HAP-1 (cell line): ENCODE measurements at places on chromosomes 3 and 15.

GRCh38 chr15:67158367-67158766 lies 93.0 kb downstream of the SMAD3 start:
- DNase-seq = no peak

GRCh38 chr15:77160562-77161478 lies 89.9 kb upstream of the TSPAN3 start:
- peak; percentile 65 for DNase-seq

DNA sequence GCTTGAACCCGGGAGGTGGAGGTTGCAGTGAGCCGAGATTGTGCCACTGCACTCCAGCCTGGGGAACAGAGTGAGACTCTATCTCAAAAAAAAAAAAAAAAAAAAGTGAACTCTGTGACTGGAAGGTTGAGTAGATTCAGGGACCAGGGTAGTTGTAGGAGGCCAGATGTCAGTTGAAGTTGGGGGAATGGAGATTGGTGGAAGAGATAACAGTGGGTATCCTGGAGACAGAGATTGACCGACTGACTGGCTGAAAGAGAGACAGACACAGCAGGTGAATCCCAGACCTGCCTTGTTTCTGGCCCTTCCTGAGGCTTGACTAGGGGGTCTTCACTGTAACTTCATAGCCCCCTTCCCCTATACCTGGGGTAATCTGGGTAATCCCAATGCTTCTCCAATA lies 22.1 kb upstream of the RNU6-1 start:
- DNase-seq = peak; percentile 5

GRCh38 chr15:79978260-79978654 lies 7.3 kb upstream of the BCL2A1 start:
- DNase-seq = no peak

DNA sequence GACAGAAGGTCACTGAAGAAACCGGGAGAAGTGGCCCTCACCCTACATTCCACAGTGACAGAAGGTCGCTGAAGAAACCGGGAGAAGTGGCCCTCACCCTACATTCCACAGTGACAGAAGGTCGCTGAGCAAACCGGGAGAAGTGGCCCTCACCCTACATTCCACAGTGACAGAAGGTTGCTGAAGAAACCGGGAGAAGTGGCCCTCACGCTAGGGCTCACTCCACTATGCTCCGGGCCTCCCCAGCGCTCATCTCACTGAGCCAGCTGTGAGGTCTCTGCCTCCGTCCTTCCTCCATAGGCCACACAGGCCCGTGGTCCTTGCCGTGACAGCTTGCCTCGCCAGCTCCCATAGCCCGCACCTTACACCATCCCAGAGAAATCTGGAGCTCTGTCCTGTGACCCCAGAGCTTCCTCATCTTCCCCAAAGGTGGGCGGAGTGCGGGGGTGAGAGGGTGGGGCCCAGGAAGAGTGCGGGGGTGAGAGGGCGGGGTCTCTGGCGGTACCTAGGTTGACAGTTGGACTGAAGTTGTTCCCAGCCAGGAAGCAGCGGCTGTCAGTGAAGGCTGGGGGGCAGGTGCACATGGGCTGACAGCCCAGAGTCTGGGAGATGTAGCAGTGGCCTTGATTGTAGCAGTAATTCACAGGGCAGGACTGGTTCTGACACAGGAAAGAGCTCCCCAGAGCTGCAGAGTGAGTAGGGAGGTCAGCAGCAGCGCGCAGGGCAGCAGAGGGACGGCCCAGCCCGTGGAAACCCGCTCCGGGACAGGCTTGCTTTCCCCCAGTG lies 32.0 kb downstream of the MUC20 start:
- DNase-seq = no peak

DNA sequence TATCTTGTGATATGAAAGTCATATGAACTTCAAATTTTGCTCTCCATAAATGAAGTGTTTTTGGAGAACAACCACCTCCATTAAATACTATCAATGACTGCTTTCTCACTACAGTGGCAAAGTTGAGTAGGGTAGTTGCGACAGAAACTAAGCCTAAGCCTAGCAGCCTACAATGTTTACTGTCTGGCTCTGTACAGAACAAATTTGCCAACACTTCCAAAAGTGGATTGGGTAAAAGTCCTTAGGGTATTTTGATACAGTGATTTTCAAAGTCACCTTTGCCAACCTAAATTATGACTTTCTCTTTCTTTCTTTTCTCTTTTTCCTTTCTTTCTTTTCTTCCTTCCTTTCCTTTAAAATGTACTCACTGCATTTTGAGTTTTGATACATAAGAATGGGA lies 142.6 kb downstream of the PLCL2 start:
- no peak for DNase-seq

GRCh38 chr3:126033051-126033745 lies 50.7 kb downstream of the SLC41A3 start:
- DNase-seq = no peak

DNA sequence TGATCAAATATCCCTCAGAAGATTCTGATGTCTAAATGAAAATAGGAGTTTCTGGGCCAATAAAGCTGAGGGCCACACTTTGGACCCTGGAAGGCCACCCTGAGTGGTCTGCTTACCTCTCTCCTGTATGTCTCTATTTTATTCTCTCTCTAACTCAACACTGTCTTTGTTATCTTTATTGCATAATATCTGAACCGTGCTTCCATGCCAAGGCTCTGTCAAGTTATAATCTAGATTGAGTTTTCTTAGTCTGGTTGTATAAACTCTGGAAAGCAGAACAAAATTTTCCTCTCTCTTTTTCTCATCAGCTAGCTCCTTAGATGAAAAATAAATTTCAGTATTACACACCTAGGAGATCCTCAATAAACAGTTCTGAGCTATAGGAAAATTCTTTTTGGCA lies 36.2 kb upstream of the ACTL6A start:
- no peak for DNase-seq

DNA sequence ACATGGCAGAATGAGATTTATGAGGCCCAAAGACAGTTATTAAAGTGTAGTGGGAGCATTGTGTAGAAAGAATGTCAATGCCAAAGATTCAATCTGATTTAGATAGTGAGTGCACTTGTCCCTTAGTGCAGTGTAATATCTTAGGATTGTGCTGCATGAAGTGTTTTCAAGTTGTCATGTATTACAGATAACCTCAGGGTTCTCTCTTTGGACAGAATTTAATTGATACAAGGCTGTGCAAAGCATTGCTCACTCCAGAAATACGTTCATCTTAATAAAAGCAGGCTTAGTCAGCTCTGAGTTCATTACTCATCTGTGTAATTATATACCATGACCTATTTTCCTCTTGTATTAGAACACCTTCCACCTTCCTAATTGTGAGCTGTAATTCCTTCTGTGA lies 16.0 kb upstream of the GPR171 start:
- no peak for DNase-seq

DNA sequence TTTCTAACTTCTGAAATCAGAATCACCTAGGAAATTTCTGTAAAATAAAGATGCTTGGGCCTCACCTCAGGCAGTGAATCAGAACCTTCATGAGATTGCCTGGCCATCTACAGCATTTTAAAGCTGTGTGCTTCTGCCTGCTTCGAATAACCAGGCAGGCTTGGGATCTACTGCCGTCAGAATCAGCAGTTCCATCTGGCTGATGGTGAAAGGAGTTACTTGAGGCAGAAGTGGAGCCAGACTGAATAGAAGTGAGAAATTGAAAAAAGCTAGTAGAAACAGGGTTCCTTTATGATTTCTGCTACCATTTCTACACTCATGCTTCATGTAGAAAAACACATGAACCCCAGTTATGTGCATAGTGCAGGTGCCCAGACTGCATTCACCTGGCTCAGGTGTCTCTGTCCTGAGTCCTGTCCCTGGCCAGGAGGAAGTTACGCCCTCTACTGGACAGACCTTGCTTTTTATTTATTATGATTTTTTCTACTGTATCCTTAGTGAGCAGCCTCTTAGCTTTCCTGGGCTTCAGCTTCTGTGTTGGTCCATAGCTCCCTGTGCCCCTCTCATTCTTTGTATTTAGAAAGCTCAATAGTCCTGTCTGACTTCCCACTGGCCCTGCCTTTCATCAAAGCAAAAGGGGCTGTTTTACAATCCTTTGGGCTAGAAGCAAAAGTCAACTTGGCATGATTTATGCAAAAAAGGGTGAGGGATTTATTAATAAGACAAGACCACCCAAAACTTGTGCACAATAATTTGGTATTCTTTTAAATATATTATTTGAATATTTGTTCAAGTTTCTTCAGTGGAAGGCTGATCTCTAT lies 200.8 kb upstream of the GOLGA6L4 start:
- no peak for DNase-seq

- DNase-seq = no peak
Observed at GRCh38 chr15:98946301-98947255, 61.0 kb downstream of the PGPEP1L start.

GRCh38 chr3:133330065-133330464 lies 69.8 kb upstream of the BFSP2 start:
- DNase-seq = no peak
